NCI-H1105 (cell line): ENCODE measurements at places on chromosomes 7 and 10.
A peak's percentile ranks its signal among the peaks of the same experiment; 100 is the strongest.

DNA sequence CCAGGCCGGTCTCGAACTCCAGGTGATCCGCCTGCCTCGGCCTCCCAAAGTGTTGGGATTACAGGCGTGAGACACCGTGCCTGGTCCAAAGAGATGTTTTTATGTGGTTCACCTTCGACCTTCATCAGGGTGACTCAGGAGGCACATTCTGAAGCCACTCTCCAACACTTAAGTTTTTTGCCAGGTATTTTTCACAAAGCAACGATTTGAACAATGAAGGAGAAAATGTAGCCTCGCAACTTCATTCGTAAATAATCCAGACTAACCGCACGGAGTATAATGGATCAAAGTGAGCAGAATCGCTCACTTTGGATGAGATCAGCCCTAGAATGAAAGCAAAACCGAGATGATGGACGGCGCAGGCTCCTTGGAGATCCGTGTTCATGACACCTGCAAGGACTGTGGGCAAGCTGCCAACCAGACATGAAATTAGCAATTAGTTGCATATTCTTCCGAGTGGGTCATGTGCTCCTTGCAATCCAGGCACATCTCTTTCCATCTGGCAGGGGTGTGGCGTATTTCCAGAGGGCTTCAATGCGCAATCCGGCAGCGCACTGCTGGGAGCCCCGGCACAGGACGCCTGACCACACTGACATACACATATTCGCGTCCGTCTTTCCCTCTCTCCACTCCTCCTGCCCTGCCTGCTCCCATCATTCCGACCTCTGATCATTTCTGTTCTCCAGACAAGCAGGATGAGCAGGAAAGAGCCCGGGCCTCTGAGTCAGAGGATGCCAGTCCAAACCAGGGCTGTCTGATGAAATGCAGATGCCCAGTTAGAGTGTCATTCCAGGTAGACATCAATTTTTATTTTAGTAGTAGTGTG is 148.4 kb downstream of the KLF6 start:
- DNase-seq = peak; percentile 86

- DNase-seq = no peak
Observed at GRCh38 chr10:74231375-74231774, 80.4 kb downstream of the ADK start.

DNA sequence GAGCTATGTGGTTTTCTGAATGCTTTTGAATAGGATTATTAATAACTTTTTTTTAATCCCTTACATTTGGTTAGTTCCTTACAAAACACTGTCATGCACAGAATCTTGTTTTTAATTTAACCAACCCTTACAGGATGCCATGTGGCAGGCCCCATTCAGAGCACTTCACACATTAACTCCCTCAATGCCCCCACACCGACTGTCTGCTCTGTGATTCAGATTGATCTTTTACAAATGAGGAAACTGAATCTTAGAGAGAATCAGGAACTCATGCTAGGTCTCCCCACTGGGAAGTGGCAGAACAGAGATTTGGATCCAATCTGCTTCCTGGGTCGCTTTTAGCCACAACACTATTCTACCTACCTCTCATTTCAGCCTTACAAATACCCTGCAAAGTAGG is 195.8 kb upstream of the NPVF start:
- DNase-seq = no peak

GRCh38 chr10:55742487-55742886 is 618.6 kb downstream of the ZWINT start:
- DNase-seq = no peak

DNA sequence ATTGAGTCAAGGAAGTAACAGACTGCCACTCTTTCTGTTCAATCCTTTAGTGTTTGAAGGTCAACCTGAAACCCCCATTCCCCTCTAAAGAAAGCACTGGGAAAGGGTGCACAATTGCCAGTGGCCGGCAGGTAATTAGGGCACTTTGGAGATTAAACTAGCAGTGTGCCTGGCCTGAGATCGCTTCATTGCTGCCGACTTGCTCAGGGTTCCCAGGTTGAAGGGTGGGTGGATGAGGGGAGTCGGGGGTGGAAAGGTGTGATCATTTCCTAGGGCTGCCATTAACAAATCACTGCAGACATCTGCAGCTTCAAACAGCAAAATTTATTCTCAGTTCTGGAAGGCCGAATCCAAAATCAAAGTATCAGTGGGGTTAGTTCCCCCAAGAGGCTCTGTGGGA is 16.3 kb upstream of the BTBD16 start:
- DNase-seq = no peak

- DNase-seq = no peak
Observed at GRCh38 chr7:10643545-10643944, 330.1 kb upstream of the PHF14 start.

DNA sequence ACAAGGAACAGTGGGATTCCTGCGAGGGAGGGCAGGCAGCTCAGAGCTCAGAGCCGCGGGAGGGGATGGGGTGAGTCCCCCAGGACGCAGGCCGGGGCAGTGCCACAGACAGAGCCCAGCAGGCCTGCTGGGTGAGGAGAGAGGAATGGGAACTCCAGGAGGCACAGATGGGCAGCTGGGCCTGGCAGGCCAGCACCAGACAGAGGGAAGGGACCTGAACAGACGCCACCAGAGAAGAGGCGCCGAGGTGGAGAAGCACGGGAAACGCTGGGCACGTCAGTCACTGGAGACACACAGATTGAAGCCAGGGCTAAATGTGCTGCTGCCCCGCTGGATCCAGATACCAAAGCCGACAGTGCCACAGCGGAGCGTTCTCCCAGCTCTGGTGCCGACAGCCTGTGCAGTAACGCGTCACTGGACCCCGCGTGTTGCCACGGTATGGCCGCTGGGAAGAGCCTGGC is 225.8 kb downstream of the MAD1L1 start:
- DNase-seq = no peak

DNA sequence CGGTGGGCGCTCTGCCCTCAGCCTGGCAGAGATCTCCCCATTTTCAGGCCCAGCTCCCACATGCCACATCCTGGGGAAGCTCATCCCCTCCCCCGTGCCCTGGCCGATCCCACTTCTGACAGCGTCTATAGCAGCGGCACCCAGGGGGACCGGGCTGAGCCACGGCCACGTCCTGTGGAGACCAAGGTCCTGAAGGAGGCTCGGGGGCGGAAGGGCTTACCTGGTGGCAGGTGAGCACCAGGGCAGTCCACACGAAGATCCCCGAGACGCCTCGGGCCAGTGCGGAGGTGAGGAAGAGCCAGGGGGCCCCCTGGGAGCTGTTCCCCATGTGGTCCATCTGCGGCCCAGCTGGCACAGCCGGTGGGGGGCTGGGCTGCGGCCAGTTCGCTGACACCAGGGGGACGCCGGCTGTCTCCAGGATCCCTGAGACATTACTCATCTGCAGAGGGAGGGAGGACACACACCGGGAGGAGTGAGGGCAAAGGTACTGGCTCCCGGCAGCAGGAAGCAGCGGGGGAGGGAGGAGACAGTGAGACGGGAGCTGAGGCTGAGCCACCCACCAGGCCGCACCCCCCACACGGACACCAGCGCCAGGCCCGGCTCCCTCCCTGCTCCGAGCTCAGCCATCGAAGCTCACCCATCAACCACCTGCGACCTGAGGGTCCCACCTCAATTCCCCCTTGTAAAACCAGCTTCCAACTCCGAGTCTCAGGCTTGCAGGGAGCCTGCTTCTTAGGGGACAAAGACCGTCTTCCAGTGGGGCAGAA is 776 bp downstream of the TMEM184A start:
- no peak for DNase-seq

DNA sequence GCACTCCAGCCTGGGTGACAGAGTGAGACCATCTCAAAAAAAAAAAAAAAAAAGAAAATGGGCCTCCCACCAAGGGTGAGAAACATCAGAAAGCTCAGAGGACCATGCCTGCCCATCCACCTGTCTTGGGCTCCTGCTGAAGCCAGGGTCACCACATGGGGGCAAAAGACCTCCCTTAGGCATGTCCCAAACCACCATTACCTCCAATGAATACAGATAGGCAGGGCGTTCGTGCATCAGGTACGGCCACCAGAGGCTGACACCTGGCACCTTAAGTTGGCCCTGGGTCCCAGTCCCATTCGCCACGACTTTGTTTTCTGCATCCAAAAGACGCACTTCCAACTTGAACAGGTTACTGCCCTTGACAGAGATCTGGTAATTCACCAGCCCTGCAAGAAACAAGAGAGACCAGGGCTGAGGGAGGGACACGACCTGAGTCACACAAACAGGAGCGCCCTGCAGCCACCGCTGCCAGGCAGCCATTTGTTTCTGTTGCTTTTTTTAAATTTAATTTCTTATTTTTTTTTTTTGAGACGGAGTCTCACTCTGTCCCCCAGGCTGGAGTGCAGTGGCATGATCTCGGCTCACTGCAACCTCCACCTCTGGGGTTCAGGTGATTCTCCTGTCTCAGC is 6.1 kb downstream of the GUSB start:
- no peak for DNase-seq
